ENCODE measurements at places on chromosomes 2 and 18. TPM values are rescaled to one million over a fixed set of nuclear protein-coding genes. Genes with fewer than 3 reads are reported as not detected.

DNA sequence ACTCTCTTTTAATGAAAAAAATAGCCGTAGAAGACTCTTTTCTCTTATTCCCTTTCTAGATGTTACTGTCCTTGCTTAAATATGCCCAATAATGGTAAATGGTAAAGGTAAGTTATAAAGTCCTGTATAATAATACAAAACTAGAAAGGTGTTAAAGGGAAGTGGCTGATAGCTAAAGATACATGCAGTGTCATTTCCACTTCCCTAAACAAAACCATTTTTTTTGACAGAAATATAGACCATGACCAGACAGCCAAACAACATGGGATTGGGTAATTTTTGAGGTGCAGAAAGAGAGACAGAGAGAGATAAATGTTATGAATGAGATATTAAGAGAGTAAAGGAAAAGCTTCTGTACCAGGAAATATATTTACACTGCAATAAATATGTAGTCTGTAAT lies 731.7 kb upstream of the REG3G start:
- no peak for DNase-seq

- no peak for DNase-seq
Measured at GRCh38 chr2:110713513-110714362, 18.6 kb upstream of the ACOXL start.

DNA sequence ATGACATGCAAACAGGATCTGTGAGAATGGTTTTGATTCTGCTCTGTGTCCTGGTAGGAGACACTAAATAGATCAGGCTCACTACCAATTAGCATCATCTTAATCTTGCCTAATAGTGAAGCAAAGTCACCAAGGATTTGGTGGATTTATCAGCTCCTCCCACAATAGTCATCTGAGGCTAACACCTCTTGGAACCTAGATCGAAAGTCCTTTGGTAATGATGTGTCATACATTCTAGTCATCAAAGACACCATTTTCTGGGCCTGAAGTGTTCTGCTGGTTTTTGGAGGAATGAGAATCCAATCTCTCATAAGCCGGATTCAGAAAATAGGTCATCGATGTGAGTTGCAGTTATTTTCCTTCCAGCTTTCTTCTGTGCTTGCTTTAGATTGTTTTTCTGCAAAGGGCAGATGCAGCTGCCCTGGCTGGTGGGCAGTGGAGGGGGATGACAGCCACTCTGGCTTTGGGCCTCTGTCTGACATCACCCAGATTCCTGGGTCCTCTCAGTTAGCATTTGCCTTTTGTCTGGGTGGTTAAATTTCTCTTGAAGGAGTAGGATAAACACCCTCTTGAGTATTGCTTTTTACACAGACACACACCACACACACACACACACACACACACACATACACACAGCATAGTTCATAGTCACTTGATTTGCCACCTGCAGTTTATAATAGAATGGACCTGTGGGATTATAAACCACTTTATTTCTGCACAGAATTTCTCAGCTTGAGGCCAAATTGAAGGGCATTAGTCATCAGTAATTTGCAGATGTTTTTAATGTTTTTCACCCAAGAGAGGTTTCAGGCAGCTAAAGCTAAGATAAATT lies at the start of gene MYO3B:
TSS of gene MYO3B (plus strand) at position 198 of the 832 bp plus-strand sequence. CDS start at position 339, 141 bp downstream.
- no peak for DNase-seq

The TRMT61B gene
- 18.4 TPM for total RNA-seq

The GCG gene
- total RNA-seq, result not detected

The CROCC2 gene
- total RNA-seq, result not detected

The CHST9 gene
- not detected for total RNA-seq

The SATB2 gene
- total RNA-seq, result 0.14 TPM

DNA sequence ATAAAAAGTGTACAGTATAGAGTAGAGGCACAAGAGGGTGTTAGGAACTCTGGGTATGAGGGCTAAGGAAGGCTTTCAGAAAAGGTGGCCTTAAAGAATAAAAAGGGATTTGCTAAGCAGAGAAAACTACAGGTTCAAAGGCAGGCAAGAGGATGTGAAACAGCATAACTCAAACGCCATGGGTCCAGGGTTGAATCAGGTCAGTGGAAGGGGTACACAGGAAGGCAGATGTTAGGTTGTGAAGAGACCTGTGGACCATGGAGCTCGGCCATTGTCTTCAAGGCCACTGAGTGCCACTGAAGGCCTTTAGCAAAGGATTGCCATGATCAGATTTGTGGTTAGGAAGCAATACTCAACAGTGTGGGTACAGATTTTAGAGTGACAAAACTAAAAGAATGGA lies 108.2 kb upstream of the FAM98A start:
- DNase-seq, result no peak

DNA sequence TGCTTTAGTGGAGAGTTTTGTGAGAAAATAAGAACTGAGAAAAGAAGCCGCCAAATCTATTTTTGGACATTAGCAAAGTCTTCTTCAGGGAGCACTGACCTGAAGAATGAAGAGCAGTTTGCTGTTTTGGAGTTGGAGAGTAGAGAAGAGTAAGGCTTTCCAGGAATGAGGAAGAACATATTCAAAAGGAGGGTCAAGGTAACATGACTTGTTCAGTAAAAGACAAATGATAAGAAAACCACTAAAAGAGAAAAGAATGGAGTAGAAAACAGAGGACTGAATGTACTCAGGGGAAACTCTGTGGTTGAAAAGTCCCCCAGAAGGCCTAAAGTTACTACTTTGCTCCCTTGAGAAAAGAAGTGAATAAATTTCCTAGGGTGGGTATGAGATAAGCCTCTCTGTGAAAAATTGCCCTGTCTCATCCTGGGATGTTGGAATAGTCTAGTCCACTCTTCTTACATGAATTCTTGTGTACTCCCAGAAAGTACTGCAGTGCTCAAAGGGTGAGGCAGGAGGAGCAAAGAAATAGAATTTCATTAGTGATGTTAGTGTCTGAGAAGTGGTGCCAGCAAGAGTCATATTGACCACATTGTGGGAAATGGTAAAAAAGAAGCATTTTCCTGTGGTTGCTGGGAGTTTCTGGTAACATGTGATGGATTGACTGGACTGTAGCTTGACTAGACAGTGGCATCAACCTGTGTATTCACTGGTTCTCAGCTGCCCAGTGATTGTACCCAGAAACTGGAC lies 27.8 kb downstream of the MBD5 start:
- DNase-seq, result no peak

GRCh38 chr2:67649331-67650261 lies 252.5 kb downstream of the ETAA1 start:
- no peak for DNase-seq
